A549 treated with AZD2906 at 1 μM for 4 hours (cell line): ENCODE measurements at places on chromosomes 3 and 15. TPM values are rescaled to one million over a fixed set of nuclear protein-coding genes. Genes with fewer than 3 reads are reported as not detected.

The GOLGA8J gene
- 0.09 to 0.15 TPM in 2 of 5 replicates, not detected in the others for total RNA-seq

The GNAT1 gene
- 0.05 to 0.25 TPM (median 0.22 TPM) in 3 of 5 replicates, not detected in the others for total RNA-seq

The LCTL gene
- 0.05 TPM in 1 of 5 replicates, not detected in the others for total RNA-seq

The ARGFX gene
- total RNA-seq, result not detected in 5 replicates

The USP13 gene
- total RNA-seq, result 7.7 to 12.5 TPM (median 9.9 TPM) in 5 replicates

The PLA2G4D gene
- total RNA-seq, result not detected in 5 replicates

The XCR1 gene
- total RNA-seq, result not detected in 5 replicates

The GASK1A gene
- total RNA-seq, result not detected in 5 replicates

The COL6A6 gene
- not detected in 5 replicates for total RNA-seq

The SLTM gene
- total RNA-seq, result 63.0 to 77.6 TPM (median 68.9 TPM) in 5 replicates

The CLDN18 gene
- total RNA-seq, result not detected in 5 replicates

The CFAP100 gene
- total RNA-seq, result not detected in 5 replicates

The DLEC1 gene
- total RNA-seq, result 0.02 to 0.09 TPM (median 0.06 TPM) in 4 of 5 replicates, not detected in the other

The CRYGS gene
- 0.39 to 0.85 TPM (median 0.63 TPM) in 5 replicates for total RNA-seq

The CCDC54 gene
- not detected in 5 replicates for total RNA-seq

The ST8SIA2 gene
- 0.46 to 0.56 TPM (median 0.50 TPM) in 5 replicates for total RNA-seq

The UBA7 gene
- total RNA-seq, result 0.18 to 0.66 TPM (median 0.25 TPM) in 5 replicates

The SKOR1 gene
- total RNA-seq, result 0.03 to 0.08 TPM (median 0.05 TPM) in 4 of 5 replicates, not detected in the other

The HDC gene
- 0.05 to 0.15 TPM (median 0.12 TPM) in 4 of 5 replicates, not detected in the other for total RNA-seq

The MCF2L2 gene
- 0.10 to 0.26 TPM (median 0.20 TPM) in 5 replicates for total RNA-seq

The RHOV gene
- total RNA-seq, result 2.9 to 4.4 TPM (median 3.7 TPM) in 5 replicates

The VILL gene
- 0.06 to 0.26 TPM (median 0.12 TPM) in 4 of 5 replicates, not detected in the other for total RNA-seq

The SMCO1 gene
- total RNA-seq, result 0.03 TPM in 1 of 5 replicates, not detected in the others

The ANKUB1 gene
- total RNA-seq, result not detected in 5 replicates

The VPS18 gene
- total RNA-seq, result 21.3 to 23.1 TPM (median 22.5 TPM) in 5 replicates

The CPNE9 gene
- total RNA-seq, result 0.08 to 0.29 TPM (median 0.15 TPM) in 5 replicates
